ENCODE measurements at places on chromosomes 7 and 10.

DNA sequence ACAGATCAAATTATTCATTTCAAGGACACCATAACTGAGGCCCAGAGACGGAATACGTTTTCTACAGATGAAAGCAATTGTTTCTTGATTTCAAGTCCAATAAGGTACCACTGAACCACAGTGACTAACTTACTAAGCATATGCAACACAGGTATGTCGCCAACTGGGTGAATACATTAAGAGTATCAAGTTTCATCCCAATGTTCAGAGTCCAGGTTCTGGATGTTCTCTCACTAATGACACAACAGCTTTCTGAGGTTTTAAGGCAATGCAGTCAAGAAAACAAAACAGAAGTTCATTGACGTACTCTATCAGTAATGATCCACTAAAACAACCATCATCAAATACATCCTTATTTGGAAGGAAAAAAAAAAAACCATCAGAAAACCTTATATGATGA, 35.8 kb downstream of the NSUN6 start:
- DNase-seq: no peak

GRCh38 chr10:123559823-123560092, 106.4 kb upstream of the GPR26 start:
- DNase-seq: no peak

DNA sequence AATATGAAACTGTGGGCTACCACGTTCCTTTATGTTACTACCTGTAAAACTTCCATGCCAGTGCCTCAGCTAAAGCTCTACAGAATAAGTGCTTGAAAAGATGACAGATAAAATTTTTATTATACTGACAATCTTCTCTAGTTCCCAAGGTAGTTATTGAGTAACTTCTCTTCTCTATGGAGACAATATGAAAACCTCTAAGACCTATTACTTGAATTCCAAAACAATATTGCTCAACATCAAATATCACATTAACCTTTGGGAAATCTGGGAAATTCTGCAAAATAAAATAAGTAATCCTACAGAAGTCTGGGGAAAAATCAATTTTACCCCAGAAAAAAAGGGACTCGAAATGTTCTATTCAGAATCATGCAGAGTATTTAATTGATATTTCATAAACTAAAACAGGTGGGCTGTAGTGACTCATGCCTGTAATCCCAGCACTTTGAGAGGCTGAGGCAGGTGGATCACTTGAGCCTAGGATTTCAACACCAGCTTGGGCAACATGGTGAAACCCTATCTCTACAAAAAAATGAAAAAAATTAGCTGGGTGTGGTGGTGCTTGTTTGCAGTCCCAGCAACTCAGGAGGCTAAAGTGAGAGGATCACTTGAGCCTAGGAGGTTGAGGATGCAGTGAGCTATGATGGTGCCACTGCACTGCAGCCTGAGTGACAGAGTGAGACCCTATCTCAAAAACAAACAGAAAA, 23.8 kb upstream of the ANK3 start:
- DNase-seq: no peak

GRCh38 chr7:44195889-44196288, 4.9 kb upstream of the YKT6 start:
- DNase-seq: no peak

DNA sequence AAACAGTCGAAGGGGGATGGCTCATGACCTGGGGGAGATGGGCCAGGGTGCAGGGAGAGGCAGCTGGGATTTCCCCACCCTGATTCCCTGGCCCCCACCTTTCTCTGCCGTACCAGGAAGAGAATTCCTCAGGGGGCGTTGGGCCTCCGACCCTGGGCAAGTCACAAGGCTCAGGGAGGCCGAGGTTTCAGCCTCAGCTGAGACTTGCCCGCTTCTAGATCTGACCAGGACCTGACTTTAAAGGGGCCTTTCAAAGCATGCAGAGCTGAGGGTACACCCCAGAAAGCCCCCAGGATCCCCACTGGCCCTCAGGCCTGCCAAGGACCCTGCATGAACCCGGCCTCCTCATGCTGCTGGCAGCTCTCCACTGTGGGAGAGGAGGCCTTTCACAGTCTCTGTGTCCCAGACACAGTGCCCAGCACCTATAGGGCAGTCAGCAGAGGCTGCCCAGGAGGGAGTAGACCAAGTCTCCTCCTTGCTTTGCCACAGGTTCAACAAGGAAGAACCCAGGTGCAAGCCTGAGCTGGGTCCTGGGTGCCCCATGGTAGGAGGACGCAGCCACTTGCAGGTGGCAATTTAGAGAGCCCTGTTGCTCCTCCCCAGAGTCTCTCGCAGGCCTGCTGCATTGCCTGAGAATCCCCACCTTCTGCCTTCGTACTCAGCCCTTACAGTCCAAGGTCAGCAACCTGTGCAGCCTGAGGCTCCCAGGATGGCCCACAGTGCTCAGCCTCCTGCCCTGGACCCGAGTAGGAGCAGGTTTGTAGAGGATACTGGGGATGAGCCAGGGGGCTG, 89.3 kb downstream of the CHST15 start:
- no peak for DNase-seq

DNA sequence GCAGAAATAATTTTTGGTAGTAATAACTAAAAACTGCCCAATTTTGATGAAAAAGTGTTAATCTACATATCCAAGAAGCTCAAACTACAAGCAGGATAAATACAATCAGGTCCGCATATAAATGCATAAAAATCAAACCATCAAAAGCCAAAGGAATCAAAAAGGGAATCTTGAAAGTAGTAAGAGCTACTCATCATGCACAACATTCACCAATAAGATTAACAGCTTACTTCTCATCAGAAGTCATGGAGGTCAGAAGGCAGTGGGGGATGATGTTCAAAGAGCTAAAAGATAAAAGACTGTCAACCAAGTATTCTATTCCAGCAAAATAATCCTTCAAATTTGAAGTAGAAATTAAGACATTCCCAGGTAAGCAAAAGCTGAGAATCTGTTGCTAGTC, 76.4 kb downstream of the CRPPA start:
- no peak for DNase-seq

GRCh38 chr7:100687751-100688300, 6.2 kb downstream of the GIGYF1 start:
- DNase-seq: no peak

GRCh38 chr10:88994019-88994418, 3.4 kb downstream of the FAS start:
- no peak for DNase-seq

- no peak for DNase-seq
These were observed 712 bp downstream of the ITPRIP start for GRCh38 chr10:104337521-104337984.

- DNase-seq: no peak
These were observed 6.5 kb downstream of the LBX1 start for GRCh38 chr10:101222683-101223273.

GRCh38 chr7:55550010-55550663, 22.2 kb downstream of the VOPP1 start:
- DNase-seq: no peak

GRCh38 chr10:3772361-3773171, 12.4 kb downstream of the KLF6 start:
- no peak for DNase-seq

- DNase-seq: no peak
These were observed 46.6 kb downstream of the PWWP2B start for GRCh38 chr10:132443605-132443982.

DNA sequence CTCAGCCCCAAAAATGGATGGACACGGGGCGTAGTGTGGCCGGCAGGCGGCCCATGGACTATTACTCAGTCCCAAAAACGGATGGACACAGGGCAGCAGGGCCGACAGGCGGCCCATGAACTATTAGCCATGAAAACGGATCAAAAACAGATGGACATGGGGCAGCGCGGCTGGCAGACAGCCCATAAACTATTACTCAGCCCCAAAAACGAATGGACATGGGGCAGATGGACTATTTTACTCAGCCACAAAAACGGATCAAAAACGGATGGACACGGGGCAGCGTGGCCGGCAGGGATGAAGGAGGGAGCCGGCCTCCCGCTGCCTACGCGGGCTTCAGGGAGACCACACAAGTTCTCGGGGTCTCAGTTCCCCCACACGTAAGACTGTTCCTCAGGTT, 32.9 kb downstream of the GPER1 start:
- no peak for DNase-seq

DNA sequence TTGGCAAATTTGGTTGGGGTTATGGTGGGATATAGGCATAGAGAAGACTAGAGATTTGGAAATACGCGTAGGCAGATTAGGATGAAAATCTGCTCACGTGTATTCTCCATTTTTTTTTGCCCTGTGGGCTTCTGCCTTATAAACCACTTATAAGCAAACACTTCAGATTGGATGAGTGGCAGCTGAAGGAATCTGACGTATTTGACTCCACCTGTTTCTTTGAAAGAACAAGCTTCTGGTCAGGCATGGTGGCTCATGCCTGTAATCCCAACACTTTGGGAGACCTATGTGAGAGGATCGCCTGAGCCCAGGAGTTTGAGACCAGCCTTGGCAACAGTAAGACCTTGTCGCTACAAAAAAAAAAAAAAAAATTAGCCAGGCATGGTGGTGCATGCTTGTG, 5.1 kb downstream of the STK31 start:
- no peak for DNase-seq

GRCh38 chr10:22662733-22663330, 51.5 kb downstream of the PIP4K2A start:
- no peak for DNase-seq

GRCh38 chr7:80521809-80522208, 9.9 kb upstream of the GNAT3 start:
- DNase-seq: no peak

- DNase-seq: no peak
These were observed 101.9 kb downstream of the MICU1 start for GRCh38 chr10:72523932-72524396.

DNA sequence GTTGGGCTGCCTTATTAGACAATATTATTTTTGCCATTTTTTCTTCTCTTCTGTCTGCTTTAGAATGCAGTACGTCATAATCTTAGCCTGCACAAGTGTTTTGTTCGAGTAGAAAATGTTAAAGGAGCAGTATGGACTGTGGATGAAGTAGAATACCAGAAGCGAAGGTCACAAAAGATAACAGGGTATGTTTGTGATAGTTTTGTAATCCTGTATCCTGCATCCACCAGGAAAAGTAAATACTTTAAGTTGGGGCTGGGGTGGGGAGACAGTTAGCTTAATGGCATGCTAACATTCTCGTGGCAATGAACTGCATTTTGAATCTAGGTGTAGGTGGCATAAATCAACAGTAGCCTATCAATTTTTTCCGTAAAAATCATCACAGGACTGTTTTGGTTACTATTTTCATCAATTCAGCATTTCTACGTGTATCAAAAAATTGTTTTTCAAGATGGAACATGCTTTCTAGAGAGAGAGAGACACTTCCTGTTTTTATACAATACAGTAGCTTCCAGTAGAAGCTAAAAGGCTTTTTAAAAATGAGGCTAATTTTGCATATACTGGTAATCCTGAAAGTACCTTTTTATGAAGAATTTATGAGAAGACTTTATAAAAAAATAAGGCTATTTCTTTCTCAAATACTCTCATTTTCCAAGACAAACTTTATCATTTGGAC, 247.5 kb downstream of the FOXP2 start:
- DNase-seq: no peak

- no peak for DNase-seq
These were observed 102.9 kb downstream of the EPC1 start for GRCh38 chr10:32244011-32244410.

GRCh38 chr7:157310676-157311185, 26.1 kb upstream of the DNAJB6 start:
- DNase-seq: no peak

DNA sequence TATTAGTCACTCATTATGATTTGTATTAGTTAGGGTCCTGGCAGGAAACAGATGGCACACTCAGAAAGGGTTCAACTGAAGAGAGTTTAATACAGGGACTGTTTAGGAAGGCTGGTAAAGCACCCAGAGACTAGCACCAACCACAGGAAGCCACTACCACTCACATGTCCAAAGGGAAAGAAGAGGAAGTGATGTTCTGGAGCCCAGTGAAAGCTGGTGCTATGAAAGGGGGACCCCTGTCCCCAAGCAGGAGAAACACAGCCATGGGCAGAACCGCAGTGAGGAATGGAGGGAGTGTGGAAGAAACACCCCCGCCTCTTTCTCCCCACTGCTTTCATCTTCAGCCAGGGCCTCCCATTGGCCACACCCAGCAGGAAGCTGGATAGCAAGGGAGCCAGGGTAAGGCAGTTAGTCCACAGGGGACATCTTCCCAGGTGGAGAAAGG, 3.2 kb upstream of the VSIR start:
- no peak for DNase-seq

DNA sequence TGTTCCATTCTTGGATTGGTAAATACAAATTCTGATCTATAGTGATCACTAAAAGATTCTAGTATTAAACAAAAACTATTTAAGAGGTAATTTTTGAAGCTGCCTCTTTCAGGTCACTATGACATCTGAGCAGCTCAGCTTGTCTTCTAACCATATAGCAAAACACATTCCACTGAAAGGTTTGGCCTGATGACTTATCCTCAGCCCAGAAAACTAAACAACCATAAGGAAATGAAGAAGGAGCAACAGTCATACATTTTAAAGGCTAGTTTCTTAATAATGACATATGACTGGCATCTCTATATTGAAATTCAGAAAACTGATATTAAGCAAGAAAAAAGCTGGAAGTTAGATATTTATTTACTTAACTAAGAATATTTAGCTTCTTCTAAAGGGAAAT, 24.6 kb downstream of the NT5C2 start:
- no peak for DNase-seq

GRCh38 chr7:158106272-158106671, 481.4 kb downstream of the PTPRN2 start:
- no peak for DNase-seq

GRCh38 chr10:33291053-33291592, 43.3 kb downstream of the NRP1 start:
- no peak for DNase-seq

DNA sequence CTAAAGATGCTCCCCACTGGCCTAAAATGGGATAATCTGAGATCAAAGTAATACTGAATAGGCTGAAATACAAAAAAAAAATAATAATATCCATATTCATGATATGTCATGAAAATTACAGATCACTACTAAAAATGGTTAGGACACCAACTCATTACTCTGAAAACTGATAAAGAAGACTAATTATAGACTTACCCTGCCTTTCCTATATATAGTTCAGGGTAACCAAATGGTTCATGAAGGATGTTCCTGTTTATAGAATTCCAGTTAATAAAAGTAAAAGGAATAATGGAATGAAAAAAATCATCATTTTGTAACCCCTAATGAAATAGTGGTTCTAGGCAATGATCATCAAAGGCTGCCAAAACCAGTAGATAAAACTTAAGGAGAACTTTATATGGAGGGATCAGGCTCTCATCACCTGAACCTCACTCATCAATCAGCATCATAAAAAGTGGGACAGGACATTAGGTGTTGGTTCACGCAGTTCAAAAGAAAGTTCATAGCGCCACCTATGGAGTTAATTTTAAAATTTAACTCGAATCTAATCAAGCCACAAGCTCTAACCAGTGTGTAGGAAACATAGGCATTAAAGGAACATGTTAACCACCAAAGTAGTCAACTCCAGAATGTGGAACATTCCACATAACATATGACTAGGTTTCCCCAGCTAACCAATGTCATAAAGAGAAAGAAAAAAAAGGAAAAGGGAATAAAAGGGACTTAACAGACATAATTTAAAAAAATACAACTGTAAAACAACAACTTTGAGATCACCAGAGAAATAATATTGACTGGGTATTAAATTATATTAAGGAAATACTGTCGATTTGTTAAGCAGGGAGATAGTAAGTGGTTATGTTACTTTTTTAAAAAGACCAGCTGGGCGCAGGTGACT, 35.7 kb downstream of the P4HA1 start:
- no peak for DNase-seq

- no peak for DNase-seq
These were observed 409.2 kb upstream of the ZMIZ1 start for GRCh38 chr10:78659598-78659967.
